ENCODE measurements at places on chromosomes 12 and 14.

DNA sequence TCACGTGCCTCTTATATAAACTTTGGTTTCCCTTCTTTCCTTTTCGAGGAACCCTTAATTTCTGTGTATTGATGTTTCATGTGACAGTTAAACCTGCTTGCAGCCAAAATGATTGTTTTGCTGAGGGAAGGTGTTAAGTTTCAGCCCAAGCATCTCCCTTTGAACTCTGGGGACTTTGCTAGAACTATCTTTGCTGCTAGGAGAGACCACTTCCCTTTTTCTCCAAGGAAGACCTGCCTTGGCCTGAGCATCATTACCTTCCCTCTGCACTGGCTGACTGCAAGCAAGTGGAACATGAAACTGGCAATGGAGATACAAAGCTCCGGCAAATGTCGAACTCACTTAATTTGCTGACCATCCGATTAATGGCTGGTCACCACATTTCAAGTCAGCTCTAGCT, 192.8 kb downstream of the GRIN2B start:
- no peak for DNase-seq

DNA sequence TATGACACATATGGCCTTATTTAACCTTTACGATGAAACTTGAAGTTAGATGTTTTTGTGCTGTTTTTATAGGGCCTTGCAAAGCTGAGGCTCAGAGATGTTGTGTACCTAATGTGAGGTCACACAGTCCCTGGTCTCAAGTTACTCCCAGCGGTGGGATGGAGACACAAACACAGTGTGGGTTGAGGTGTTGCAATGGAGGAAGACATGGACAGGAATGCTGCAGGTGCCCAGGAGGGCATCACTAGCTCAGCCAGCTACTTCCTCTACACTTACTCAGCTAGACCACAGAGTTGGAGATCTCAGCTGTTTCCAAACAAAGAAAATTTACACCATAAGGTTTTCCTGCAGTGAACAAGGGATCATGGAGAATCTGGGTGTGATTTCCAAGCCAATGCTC, 15.5 kb downstream of the LHX5 start:
- no peak for DNase-seq

DNA sequence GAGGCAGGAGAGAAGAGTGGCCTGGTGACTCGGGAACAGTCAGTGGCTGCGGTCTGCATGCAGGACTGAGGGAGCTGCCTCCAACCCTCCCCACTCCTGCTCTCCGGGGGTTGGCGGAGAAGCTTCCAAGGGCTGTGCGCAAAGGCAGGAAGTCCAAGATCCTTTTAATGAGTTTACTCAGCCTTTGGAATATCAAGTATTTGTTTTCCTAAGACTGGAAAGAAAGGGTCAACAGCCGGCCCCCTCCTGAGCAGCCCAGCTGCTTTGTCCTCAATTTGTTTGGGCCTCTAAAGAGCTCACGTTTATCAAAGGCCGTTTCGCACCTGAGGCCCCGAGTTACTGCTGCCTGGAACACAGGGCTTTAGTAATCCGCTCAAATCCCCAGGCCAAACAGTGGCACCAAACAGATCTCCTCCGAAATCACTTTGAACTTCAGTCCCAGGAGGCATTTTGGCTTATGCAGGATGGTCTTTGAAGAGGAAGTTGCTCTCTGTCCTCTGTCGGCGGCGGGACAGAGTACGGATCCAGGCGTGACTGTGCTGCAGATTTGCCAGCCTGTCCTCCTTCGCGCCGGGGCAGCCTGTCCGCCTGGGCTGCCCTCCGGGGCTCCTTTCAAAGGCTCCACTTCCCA, 117.2 kb upstream of the FZD10 start:
- no peak for DNase-seq

DNA sequence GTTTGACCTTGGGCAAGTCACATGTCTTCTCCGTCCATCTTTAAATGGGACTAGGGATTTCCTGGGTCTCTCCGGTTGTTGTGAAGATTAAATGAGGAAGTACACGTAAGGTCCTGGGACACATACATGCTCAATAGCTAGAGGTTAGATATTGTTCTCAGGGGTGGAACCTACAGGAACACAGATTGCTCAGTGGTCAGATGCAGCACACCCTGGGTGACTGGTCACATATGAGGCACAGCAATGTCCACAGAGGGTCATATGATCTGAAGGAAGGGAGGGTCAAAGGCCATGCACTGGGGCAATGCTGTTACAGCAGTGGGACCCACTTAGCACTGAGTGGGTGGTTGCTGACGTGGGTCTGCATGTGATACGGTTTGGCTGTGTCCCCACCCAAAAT, 11.4 kb upstream of the SLC8B1 start:
- no peak for DNase-seq

GRCh38 chr12:54215989-54216796, 27.4 kb upstream of the SMUG1 start:
- DNase-seq: no peak

DNA sequence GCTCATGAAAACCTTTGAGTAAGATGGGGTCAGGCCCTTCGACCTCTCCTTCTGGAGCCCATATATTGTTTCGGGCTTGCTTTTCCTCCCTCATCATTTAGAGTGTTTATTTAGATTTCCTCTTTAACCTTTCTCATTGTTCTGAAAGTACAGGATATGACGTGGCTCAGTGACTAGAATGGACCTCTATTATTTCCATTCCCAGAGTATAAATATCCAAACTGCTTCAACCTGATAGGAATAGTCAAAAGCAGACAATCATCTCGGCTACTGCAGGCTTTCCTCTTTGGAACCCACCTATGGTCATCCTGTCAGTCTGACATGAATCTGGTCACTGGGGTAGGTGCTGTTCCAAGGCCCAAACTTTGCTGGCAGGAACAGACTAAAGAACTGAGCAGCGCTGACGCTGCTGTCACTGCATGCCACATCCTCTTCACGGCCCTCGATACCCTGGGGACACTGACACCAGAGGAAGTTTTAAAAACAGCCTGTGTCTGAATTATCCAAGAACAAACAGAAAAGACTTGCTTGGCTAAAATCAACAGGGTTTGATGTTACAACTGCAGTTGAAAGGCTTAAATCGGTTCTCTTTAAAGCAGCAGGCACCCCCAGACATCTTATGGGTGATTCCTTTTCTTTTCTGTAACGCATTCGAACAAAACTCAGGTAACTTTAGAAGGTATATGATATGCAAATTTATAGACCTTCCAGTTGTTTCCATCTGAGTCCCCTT, 5.0 kb upstream of the DDX47 start:
- DNase-seq: no peak

DNA sequence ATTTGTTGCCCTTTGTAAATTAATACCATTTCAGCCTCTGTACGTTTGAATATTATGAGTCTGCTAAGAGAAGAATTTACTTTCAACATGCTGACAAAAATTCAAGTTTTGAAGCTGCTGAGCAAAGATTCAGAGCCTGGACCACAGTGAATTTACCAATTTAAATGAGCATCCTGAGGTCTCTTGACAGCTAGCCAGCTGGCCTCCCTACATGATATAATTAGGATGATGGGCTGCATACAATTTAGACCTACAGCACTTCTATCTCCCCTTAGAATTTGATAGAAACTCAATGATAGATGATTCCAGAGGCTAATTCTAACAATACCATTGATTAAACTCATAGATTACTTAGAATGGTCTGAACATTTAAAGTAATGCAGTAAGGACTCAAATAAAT, 10.0 kb upstream of the EEA1 start:
- DNase-seq: no peak

DNA sequence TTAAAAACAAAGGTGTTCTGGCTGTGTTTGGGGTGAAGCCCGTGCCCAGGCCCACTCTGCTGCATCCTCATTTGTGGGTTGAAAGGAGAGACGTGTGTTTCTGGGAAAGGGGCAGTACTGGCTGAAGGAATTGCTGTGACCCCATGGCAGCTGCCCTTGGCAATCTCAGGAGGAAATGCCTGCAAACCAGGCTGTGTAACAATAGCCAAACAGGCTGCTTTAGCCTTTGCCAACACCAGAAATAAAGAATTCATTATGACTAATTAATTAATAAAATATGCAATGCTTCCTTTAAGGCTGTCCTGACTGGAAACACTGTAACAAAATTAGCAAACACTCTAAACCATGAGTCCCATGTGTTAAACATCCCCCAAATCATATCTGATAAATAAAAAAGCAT, 53.0 kb upstream of the KRR1 start:
- no peak for DNase-seq
